ENCODE measurements at places on chromosomes 6 and 20.

DNA sequence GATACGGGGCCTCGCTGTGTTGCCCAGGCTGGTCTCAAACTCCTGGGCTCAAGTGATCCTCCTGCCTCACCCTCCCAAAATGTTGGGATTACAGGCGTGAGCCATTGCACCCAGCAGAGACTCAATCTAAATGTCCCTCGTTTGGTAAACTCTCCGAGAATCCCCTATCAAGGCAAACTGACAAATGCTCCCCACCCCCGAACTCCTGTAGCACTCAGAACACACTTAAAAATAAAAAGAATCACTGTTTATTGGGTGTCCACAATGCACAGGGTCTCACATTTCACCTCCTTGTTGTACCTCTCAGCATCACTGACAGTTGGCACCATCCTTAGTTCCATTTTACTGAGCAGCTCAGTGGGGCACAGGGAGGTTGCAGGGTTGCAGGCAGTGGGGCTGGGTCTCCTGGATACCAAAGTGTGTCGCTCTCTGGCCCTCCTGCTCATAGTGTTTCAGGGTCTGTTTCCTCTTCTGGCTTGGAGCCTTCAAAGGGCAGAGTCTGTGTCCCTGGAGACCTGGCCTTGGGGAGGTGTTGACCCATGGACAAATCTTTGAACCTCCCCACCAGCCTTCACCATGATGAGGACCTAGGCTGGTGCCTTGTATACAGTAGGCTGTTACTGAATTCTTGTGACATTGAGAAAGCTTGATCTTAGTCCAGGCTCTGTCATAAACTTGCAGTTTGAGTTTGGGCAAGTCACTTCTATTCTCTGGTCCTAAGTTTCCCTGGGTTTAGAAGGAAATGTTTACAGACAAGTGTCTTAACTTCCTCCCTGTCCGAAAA lies 8.5 kb upstream of the SRC start:
- no peak for DNase-seq

DNA sequence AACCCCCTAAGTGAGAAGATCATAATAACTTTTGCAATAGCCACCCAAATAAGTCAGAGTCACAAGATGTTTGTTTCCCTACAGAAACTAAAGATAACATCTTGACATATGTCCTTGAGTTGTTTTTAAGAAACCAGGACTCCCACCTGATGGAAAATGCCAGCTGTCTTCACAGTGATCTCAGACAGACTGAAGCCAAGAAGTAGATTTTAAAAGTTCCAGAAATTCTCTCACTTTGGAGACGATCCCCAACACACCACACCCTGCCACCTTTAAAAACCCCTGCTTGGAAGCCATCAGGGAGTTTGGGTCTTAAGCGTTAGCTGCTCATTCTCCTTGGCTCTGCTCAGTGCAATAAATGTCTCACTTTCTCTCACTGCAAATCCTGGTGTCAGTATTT lies 63.0 kb downstream of the GPR6 start:
- no peak for DNase-seq

DNA sequence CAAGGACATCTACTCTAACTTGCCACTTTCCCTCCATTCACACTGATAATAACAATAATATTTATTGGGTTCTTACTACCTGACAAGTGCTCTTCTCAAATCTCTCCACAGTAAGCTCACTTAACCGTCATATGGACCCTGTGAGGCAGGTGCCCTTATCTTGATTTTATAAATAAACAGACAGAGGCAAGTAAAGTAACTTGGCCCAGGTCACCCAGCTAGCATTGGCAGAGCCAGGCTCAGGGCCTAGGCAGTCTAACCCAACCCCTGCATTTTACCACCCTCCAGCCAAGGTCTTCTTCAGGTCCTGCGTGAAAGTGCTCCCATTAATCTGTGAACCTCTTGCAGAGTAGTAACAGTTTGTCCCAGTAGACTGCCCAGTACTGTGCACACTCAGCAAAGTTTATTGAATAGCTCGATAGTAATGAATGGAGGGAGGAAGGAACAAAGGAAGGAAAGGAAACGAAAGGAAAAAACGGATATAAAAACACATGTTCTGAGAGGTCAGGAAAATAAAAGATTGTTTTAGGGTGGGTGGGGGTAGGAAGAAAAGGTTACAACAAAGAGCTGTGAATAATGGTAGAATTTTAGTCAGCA lies 17.0 kb upstream of the STX11 start:
- DNase-seq, result no peak

- no peak for DNase-seq
Measured at GRCh38 chr6:113451049-113451448, 406.1 kb upstream of the MARCKS start.

GRCh38 chr20:62835931-62836861 lies 19.3 kb downstream of the COL9A3 start:
- DNase-seq, result no peak
